ENCODE measurements at places on chromosomes 5 and 9.
A peak's percentile ranks its signal among the peaks of the same experiment; 100 is the strongest.

DNA sequence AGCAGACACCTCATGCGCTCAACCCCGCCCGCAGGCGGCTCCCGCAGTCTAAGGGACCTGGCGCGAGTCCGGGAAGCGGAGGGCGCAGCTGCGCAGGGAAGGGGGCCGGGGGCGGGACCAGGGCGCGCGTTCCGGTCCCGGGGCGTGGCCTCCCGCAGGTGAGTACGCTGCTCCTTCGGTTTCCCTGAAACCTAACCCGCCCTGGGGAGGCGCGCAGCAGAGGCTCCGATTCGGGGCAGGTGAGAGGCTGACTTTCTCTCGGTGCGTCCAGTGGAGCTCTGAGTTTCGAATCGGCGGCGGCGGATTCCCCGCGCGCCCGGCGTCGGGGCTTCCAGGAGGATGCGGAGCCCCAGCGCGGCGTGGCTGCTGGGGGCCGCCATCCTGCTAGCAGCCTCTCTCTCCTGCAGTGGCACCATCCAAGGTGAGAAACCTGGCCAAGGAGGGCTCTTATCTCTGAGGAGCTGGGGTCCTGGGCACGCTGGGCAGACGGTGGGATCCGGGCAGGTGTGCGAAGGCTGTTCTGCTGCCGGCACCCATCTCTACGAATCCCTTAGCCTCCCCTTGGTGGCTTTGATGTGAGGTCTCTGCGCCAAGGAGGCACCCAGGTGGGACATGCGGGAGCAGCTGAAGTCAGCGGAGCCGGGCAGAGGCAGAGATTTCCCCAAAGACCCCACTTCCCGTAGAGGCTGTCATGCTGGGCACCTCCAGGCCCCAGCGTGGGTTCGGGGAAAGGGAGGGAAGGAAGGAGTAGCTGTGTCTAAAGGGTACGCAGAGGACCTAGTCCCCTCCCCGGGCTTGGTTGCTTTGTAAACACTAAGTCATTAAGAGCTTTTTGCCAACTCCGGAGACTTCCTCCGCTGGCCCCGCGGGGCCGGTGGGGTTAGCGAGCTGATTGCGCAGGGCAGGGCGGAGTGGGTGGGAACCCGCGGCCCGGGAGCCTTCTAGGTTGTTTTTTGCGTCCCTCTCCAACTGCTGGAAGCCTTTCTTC is at the start of gene F2RL1:
Gene F2RL1 (plus strand): TSS at position 187 of the 988 bp plus-strand sequence. CDS start 153 bp downstream, at position 340.
- DNase-seq = peak; percentile 48

- DNase-seq = no peak
Observed at GRCh38 chr9:16412740-16413139, 457.7 kb downstream of the BNC2 start.

GRCh38 chr9:77507212-77507961 is 140.7 kb downstream of the GNA14 start:
- DNase-seq = no peak

- DNase-seq = no peak
Observed at GRCh38 chr5:3517348-3517747, 78.3 kb upstream of the IRX1 start.

DNA sequence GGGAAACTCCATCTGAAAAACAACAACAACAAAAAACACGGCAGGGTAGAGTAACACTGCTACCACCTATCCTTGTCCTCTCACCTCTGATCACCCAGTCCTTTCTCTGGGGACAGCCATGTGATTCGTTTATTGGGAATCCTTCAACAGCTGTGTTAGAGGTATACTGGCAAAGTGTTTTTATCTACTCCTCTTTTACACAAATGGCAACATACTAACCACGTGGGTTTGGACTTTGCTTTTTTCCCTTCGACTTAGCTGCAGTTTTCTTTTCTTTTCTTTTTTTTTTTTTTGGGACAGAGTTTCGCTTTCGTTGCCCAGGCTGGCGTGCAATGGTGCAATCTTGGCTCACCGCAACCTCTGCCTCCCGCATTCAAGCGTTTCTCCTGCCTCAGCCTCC is 11.2 kb upstream of the SET start:
- no peak for DNase-seq

GRCh38 chr5:133957591-133957990 is 10.8 kb downstream of the C5orf15 start:
- no peak for DNase-seq

- no peak for DNase-seq
Observed at GRCh38 chr9:131719262-131719908, 20.5 kb downstream of the RAPGEF1 start.

DNA sequence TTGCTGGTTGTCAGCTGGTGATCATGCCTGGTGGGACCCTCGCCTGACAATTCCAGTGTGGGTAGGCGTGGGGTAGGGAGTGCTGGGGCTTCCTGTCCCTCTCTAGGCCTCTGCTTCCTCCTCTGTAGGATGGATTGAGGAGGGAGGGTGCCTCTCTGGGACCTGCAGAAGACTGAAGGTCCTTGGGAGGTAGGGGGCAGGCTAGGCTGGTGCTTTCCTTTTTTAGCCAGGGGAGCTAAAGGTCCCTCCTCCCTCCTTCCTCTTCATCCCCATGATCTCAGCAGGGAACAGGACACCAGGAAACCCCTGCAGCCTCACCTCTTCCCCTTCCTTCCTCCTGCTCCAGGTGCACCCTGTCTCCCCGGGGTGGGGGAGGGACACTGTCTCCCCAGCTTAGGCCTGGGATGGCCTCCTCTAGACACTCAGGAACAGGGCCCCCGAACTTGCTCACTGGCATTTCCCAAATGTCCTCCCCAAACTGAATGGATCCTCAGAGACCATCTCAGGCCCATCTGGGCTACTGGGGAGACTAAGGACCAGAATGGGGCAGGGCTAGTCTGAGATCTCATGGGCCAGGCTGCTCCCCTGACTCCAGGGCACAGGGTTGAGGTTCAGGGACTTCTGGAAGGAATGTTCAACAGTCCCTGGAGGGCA is 8.4 kb downstream of the SH2D3C start:
- no peak for DNase-seq

DNA sequence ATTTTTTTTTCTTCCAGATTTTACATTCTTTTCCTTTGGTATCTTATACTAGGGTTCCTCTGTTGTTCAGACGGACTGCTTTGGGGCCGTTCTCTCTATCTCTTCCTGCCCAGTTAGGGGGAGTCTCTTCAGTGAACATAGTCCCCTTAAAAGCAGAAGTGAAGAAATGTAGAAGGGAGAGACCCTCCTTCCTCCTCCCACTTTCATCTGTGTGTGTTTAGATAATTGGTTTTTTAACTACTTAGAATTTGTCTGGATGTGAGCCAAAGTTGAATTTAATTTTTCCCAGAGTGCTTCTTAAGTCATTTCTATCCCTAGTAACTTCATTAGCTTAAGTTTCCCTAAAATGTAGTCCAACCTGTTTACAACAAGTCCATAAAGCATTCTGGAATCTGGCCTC is 167.5 kb downstream of the HACD4 start:
- DNase-seq = no peak

- no peak for DNase-seq
Observed at GRCh38 chr9:28892538-28892937, 1319.3 kb upstream of the C9orf72 start.

DNA sequence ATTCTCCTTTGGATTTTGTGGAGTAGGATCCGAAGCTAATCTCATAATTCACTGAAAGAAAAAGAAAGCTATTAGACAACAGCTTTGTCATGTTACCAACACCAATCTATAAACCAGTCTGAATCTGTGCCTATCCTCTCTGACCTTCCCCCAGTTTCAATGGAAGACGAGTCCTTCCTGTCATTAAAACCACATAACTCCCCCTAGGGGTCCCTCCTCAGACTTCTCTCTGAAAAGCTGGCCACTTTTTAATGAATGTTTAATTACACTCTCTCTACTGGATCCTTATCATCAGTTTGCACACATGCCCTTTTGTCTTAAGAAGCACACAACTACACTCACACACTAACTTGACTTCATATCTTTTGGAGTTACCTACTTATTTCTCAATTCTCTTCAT is 98.0 kb upstream of the TSLP start:
- DNase-seq = no peak

GRCh38 chr5:21654556-21654955 is 1198.6 kb downstream of the CDH12 start:
- DNase-seq = no peak

- no peak for DNase-seq
Observed at GRCh38 chr9:6838158-6838557, 80.4 kb downstream of the KDM4C start.

DNA sequence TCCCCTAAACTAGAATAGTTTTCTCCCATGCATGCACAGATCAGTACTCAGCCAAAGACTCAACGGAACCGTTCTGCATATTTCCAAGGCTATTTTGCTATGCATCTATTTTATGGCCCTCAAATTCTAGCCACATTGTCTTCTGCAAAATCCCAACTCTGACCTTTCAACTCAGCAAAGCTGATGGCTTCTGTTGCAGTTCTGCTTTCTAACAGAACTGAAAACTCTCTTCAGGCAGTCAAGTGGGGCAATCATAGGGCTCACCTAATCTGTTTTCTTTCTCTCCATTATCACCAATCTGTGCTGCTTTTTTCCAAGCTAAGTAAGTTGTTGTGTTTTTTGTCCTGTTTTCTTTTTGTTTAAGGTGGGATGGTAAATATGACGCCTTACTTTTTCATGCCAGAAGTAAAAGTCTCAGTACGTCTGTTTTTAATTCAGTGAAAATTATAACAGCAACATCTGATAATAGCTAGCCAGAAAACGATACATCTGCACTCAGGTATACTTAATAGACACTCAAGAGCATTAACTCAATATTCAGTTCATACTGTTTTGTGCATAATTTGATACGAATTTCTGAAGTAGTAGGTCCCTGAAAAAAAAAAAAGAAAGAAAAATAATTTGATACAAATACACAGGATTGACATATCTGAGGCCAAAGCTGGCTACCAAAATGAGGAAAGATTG is 454.3 kb downstream of the TLE1 start:
- DNase-seq = no peak

DNA sequence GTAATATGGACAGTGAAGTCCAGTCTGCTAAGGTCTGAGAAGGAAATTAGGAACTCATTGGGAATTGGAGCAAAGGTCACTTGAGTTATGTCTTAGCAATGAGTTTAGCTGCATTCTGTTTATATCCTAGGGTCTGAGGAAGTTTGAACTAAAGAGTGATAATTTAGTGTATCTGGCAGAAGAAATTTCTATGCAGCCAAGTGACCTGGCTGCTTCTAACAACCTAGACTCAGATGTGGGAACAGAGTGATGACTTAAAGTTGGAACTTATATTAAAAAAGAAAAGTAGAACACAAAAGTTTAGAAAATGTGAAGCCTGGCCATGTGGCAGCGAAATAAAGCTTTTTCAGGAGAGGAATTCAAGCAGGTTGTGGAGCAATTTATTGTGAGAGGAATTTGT is 106.2 kb downstream of the PRDM9 start:
- DNase-seq = no peak

GRCh38 chr5:110899566-110900412 is 161.0 kb downstream of the SLC25A46 start:
- no peak for DNase-seq

- DNase-seq = no peak
Observed at GRCh38 chr5:113283558-113283957, 151.2 kb downstream of the TSSK1B start.

- no peak for DNase-seq
Observed at GRCh38 chr9:129317179-129318011, 139.3 kb upstream of the IER5L start.

- DNase-seq = no peak
Observed at GRCh38 chr9:136528716-136529341, 17.0 kb downstream of the NOTCH1 start.

GRCh38 chr5:93193431-93194347 is 387.3 kb downstream of the NR2F1-AS1 start:
- DNase-seq = no peak

- peak; percentile 65 for DNase-seq
Observed at GRCh38 chr5:180802325-180803180, at the start of gene MGAT1. Gene MGAT1 (minus strand): TSS chr5:180802806. CDS start chr5:180792971, 9,835 bp downstream.

DNA sequence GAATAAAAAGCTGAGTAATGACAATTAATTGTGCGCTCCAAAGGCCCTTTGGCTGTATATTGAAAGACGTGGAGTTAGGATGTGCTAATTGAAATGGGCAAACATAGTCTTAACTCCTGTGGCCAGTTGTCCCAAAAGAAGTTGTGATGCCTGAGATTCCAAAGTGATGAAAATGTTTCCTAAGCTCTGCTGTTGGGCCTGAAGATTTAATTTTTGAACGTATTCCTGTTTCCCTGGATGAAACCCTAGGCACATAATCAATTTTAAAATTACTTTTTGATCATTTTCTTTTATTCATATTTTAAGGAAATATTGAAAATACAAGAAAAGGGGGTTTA is 87.9 kb downstream of the PRDM6 start:
- no peak for DNase-seq

- DNase-seq = peak; percentile 83
Observed at GRCh38 chr9:137240318-137240840, 708 bp upstream of the TUBB4B start.

DNA sequence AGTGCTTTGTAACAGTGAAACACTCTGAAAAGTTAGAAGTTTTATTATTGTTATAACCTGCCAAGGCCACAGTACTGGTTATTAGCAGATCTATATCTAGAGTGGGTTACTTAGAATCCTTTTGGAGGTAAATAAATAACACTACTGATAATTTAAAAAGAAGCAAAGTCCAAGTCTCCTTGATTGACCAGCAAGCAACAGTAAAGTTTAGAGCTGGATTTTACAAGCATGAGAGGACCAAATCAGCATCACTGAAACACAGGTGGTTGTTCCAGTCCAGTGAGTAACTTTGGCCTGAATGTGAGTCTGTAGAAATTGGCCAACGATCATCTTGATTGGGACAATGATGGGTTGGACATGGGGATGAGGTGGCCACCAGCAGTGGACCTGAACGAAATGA is 77.2 kb upstream of the AGXT2 start:
- no peak for DNase-seq

DNA sequence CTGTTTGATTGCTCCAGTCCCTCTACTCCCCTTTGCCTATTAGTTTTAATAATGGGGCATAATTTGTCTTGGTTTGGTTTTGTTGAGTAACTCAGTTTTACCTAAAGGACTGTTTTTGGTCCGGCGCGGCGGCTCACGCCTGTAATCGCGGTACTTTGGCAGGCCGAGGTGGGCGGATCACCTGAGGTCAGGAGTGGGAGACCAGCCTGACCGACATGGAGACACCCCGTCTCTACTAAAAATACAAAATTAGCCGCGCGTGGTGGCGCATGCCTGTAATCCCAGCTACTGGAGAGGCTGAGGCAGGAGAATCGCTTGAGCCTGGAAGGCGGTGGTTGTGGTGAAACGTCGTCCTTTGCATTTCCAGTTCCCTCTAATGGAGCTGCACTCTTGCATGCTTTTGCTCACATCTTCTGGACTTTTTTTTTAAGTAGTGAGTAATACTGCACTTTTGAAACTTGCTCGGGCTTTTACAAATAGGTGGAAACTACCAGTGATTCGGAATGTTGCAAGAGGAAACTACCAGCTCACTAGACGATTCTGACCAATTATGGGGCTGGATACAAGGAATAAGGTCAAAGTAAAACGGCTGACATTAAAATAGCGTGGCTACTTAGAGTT is 721 bp upstream of the MAML1 start:
- DNase-seq = no peak

DNA sequence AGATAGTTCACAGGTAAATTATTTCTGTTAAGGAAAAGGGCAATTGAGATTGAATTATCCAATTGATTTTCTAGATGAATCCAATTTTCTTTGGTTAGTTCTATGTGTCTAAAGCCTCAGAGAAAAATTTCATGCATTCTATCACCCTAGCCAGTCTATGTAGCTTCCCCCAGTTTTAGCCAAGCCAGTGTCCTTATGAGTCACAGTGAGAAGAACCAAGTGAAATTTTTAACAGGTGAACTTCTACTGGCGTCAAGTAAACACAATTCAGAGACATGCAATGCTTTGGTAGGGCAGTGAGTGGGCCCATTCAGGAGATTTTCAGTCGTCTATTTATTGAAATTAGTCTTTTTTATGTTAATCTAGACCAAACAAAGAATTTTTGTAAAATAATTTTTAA is 1077.4 kb upstream of the ARRDC3 start:
- DNase-seq = no peak

- no peak for DNase-seq
Observed at GRCh38 chr9:97304586-97304985, 2.9 kb upstream of the CCDC180 start.

Measured in CD4-positive, alpha-beta memory T cell (primary cell).